ENCODE measurements at places on chromosomes 2 and 18.
A peak's percentile ranks its signal among the peaks of the same experiment; 100 is the strongest.

GRCh38 chr2:217847115-217847514, 155.7 kb downstream of the TNS1 start:
- no peak for DNase-seq

GRCh38 chr2:241755777-241756176, 20.8 kb upstream of the GAL3ST2 start:
- DNase-seq: no peak

- DNase-seq: no peak
Observed at GRCh38 chr2:11995456-11995855, 249.0 kb downstream of the LPIN1 start.

GRCh38 chr18:10856132-10856531, 293.2 kb downstream of the PIEZO2 start:
- DNase-seq: no peak

DNA sequence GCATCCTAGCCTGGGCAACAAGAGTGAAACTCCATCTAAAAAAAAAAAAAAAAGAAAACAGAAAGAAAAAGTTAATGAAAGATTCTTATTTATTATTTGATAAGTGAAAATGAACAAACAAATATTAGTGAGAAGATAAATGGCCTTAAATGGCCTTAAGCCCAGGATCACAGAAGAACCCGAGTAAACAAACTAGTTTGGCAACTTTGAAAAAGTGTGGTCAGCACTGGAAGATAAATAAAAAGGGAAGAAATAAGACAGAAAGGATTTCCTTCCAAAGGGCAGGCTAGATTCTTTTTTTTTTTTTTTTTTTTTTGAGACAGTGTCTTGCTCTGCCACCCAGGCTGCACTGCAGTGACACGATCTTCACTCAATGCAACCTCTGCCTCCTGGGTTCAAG, 692.4 kb downstream of the CPS1 start:
- DNase-seq: no peak

- no peak for DNase-seq
Observed at GRCh38 chr2:40037303-40037702, 258.2 kb upstream of the THUMPD2 start.

DNA sequence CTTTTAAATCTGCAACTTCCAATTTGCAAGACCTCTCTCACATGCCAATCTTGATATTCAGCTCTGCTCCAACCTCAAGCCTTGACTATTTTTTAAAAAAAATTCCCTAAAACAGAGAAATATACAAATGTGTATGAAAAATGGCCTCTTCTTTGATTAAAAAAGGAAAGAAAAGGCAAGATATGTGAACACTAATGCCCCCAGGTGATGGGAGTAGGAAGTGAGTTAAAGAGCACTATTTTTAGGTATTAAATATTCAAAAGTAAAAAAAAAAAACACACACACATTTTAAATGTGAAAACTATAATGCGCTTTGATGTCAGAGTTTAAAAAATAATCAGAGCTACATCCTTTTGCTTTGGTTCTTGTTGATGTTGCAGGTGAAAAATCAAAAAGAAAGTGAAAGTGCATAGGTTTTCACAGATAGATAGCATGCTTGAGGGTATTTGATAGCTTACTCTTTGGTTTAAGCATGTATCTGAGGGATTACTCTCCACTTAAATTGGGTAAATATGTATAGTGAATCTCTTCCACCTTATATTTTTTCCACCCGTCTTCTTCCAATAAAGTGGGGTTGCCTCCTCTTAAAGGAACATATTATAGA, 406.0 kb upstream of the POU3F3 start:
- no peak for DNase-seq

DNA sequence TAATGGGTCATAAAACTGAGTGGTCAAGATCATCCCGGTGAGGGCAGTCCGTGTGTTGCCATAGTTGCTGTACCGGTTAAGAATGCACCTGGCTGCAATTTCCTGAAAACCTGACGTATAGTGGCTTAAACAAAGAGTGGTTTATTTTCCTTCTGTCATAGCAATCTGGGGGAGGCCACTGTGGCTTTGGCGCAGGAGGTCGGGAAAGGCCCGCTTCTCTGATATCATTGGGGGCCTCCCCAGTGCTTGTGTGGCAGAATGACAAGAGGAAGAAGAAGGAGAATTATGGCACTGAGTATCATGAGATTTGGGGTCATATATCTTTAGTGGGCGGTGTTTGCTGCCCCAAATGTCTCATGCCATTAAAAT, 4.4 kb downstream of the C2orf92 start:
- DNase-seq: peak; percentile 37

DNA sequence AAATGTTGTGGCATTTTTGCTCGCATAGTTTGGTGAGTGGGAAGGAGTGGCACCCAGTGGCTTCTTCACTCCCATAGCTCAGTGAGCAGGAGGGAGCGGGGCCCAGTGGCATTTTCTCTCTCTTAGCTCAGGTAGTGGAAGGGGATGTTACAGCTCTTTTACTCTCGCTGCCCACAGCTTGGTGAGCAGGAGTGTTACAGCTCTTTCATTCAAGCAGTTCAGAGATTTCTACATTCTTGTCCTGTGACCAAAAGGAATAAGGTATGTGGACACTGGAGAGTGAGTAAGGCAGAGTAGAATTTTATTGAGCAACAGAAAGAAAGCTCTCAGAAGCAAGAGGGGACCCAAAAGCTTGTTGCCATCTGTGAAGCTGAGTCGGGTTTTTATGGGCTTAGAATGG, 192.4 kb downstream of the SPAG16 start:
- DNase-seq: no peak

GRCh38 chr18:58495634-58496033, 133.3 kb downstream of the ALPK2 start:
- no peak for DNase-seq

All from stimulated activated naive B cell treated with anti-CD40 and anti-IgM and Interleukin-4, amounts not matched to agents 10 μg/mL and 1 μg/mL and 100 μg/mL, for 72 hours (primary cell).